Kidney epithelial cell (primary cell): ENCODE measurements at places on chromosomes 2 and 18.

- no peak for DNase-seq
Measured at GRCh38 chr2:39059366-39059952, 61.4 kb downstream of the SOS1 start.

DNA sequence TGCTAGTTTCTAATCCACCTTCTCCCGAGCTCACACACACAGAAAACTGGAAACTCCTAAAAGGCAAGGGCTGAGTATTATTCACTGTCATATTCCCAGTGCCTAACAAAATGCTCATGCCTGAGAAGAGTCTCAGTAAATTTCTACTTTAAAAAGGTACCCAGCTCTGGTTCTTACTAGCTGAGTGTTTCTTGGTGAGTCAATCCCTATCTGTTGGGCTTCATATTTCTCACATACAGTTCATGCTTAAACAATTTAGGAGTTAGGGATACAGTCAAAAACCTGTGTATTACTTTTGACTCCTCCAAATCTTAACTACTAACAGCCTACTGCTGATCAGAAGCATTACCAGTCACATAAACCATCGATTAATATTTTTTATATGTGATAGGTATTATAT, 204.9 kb downstream of the EN1 start:
- DNase-seq = no peak

- peak; percentile 35 for DNase-seq
Measured at GRCh38 chr2:43605079-43605655, 9.3 kb upstream of the THADA start.

- DNase-seq = no peak
Measured at GRCh38 chr2:3595985-3596384, 1.1 kb downstream of the COLEC11 start.

GRCh38 chr2:149064856-149065630, 26.5 kb downstream of the LYPD6B start:
- no peak for DNase-seq

DNA sequence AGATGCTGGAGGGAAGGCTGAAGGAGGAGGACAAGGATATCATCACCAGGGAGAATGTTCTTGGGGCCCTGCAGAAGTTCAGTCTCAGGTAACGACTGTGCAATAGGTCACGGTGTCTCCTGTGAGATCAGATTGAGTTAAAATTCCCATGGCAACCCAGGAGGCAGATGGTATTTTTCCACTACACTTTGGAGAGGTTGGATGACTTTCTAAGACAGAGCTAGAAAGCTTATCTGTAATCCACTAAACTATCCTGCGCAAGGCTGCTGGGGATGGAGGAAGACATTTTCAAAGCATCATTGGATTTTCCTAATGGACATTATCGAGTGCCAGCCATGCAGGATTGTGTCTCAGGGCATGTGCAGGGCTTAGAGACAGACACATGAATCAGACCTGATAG, 74.6 kb downstream of the ARMC9 start:
- no peak for DNase-seq

DNA sequence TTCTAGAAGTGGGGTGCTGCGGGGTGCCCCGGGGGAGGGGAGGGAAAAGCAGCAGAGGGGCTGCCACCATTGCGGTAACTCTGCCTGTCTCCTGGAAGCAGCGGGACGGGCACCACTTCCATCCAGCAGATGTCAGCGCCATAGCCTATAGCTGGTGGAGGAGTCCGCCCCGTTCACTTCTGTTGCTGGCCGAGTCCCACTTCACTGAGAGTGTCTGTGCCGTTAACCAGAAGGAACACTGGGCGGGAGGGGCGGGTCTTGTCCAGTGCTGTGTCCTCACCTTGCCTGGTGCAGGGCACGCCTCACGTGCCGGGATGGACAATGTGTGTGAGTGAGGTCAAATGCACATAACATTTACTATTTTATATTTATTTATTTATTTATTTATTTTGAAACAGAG, 19.3 kb upstream of the ODC1 start:
- no peak for DNase-seq

DNA sequence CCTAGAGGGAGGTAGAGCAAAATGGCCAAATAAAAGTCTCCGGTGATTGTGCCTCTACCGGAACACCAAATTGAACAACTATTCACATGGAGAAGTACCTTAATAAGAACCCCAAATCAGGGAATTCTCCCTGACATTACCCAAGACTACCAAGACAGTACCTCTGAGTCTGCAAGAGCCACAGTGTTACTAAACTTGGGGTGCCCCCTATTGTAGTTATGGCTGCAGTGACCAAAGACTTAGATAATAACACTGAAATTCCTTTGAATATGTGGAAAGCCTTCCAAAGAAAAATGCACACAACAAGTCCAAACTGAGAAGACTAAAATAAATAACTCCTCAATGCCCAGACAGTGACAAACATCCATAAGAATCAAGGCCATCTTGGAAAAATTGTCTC, 682.9 kb upstream of the LRRTM1 start:
- no peak for DNase-seq

DNA sequence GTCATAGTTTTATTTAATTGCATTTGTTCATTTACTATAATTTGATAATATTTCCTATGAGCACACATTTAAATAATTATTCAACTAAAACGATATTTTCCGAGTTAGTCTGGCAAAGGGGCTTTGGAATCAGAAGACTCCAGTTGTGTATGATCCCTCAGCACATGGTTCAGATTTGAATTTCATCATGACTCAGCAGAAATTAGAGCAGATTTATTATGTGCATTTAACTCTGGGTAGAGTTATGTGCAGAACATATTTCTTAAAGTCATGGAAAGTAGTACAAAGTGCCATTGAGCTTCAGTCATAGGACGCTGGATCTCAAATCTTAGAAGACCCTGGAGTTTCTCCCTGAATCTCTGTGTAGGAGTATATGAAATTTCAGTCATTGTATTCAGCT, 106.7 kb downstream of the ADCYAP1 start:
- no peak for DNase-seq

DNA sequence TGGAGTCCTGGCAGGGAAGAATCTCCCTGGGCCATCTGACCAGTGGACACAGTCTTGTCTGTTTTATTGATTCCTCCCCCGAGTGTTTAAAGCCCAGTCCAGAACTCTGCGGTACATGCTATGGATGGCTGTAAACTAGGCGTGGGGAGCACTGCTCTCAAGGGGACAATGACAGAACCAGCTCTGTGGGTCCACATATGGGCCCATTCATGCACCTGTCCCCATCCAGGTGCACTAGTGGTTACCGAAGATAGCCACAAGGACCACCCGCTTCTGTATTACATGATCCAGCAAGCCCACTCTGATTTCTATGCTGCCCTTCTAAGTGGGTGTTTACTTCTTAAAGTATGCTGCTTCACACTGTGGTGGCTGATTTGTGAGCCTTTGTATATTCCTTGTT, 21.0 kb downstream of the CHST10 start:
- no peak for DNase-seq

GRCh38 chr2:70303186-70303585, 1.3 kb upstream of the FAM136A start:
- no peak for DNase-seq

GRCh38 chr18:28952339-28952738, 775.4 kb upstream of the CDH2 start:
- DNase-seq = no peak

DNA sequence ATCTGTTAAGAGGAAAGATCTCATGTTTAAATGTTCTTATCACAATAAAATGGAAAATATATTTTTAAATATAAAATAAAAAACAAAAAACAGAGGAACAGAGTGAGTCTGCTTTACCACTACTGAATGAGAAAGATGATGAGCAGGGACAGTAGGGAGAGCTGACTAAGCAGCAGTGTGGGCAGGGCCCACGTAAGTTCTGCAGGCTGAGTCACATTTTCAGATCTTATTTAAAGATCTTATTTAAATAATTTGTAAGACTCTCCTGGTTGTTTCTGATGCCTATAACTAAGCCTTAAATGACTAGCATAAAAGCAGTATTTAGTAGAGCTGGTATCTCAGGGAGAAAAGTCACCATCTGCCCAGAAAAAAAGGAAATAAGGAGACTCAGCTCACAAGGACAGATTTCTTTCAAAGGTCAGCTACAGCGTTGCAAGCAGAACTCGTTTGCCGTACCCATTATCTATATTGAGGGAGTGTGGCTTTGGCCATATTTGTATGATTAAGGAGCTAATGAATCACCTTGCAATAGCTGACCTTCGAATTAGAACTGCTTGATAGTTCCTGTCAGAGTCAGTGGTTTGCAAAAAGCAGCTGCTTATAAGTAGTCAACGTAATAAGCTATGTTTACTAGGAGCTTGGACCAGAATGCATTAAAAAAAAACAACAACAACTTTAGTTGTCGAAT, 322.1 kb upstream of the CHAC2 start:
- no peak for DNase-seq
